Right ventricle myocardium superior (tissue), 1 donor: ENCODE measurements at places on chromosomes 11 and 22.

DNA sequence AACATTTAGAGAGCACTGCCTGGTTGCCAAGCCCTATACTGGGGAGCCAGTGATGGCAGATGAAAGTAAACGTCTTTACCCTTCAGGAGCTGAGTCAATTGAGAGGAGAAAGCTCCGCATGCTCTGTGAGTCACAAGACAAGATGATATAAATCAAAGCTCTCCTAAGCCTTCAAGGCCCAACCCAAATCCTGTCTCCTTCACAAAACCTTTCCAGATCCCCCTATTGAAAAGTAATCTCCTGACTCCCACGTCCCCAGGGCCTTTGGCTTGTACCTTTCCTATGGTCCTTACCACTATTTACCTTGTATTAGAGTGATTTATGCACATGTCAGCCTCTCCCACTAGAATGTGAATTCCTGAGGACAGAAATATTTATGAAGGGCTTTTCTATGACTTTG is 230.1 kb upstream of the TENM4 start:
- DNase-seq, result no peak

DNA sequence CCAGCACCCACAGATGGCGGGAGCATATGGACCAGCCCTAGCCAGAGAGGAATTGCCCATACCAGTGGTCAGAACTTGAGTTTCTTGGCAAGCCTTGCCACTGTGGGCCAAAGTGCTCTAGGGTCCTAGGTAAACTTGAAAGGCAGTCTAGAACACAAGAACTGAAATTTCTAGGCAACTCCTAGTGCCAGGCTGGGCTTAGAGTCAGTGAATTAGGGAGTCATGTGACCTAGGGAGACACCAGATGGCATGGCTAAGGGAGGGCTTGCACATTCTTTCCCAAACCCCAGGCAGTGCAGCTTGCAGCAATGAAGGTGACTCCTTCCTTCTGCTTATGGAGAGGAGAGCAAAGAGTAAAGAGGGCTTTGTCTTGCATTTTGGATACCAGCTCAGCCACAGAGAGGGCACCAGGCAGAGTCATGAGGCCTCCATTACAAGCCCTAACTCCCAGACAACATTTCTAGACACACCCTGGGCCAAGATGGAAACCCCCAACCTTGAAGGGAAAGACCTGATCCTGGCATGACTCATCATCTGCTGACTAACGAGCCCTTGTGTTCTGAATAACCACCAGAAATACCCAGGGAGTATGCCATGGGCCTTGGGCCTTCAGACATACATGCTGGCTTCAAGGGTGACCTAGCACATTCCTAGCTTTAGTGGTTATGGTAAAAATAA is 19.2 kb upstream of the OR56A3 start:
- no peak for DNase-seq

- DNase-seq, result no peak
Observed at GRCh38 chr11:32098142-32098903, 7.4 kb downstream of the RCN1 start.

- no peak for DNase-seq
Observed at GRCh38 chr11:128341280-128342248, 245.8 kb downstream of the ETS1 start.

DNA sequence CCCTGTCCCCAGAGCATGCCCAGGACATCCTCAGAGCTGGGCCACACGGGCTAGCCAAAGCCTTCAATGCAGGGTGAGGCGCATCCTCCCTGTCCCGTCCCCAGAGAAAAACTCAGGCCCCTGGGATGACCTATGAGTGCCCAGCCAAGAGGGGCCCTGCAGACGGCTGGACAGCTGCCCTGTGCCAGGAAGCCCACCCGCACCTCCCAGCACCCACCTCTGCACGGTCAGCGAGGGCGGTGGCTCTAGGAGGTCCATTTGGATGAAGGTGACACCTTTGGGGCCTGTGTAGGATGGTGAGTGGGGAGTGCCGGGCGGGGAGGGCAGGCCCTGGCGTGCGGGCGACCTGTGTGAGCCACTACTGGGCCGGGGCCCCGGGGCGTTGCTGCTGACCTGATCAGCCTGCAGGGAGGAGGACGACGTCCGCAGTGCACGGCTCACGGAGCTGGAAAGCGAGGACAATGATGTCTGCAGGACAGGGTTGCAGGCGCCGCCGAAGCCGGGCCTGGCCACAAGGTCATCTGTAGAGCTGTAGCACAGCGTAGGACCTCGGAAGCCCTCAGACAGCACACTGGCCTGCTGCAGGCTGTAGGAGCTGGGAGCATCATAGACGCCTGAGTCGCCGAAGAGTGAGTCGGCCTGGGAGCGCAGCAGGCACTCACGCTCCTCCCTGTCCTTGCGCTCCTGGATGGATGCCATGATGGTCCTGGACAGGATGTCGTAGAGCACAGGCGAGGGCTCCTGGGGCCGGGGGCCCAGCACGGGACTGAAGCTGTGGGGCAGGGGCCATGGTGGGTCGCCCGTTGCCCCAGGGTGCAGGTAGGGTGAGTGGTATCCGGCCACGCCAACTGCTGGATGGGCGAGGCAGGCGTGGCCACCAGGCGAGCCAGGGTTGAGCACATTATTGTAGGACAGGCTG is 180.5 kb downstream of the IGLL1 start:
- DNase-seq, result no peak

- no peak for DNase-seq
Observed at GRCh38 chr11:78759071-78759470, 184.4 kb upstream of the NARS2 start.

- DNase-seq, result no peak
Observed at GRCh38 chr11:126088999-126089398, 26.3 kb upstream of the CDON start.

DNA sequence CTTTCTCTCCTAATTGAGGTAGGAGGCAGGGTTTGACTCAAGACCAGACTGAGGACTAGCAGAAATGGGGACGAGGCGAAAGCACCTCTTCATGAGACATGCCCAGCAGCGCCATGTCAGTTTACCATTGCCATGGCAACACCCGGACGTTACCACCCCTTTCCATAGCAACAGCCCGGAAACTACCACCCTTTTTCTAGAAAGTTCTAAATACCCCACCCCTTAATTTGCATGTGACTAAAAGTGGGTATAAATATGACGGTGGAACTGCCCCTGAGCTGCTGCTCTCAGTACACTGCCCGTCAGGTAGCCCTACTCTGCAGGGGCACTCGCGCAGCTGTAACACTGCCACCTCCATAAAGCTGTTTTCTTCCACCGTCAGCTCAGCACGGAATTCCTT is 5.9 kb upstream of the RAC2 start:
- no peak for DNase-seq

DNA sequence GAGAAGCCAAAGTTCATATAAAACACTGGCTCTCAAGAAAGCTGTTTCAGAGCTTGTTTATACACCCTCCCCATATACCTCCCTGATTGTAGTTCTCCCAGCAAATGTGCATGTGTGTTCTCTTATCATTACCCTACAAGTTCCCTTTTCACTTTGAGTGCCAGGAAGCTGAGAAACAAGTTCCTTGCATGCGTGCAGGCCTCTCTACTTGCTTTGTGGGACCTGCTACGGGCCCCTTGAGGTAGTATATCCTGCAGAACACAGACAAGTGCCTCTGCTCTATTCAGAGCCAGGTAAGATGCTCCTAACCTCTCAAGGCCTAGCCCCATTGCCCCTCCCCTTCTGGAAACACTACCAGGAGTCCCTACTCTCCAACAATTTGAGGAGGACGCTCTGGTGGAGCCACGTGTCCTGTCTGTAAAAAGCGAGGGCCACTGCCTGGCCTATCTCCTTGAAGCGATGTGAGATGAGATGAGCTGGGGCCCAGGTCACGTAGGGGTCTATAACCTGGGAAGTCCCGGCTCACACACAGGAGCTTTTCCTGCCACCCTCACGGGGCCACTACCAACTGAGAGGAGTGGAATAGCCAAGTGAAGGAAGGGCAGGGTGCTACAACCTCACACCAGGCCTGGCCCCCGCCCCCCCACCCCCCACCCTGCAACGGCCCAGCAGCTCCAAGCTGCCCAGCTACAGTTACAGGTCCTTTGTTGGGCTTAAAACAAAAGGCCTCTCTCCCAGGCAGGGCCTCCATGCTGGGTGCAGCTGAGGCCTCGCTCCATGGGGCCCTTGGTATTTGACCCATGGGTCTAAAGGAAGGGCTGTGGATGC is 2.6 kb upstream of the ATP5MGL start:
- DNase-seq, result no peak

DNA sequence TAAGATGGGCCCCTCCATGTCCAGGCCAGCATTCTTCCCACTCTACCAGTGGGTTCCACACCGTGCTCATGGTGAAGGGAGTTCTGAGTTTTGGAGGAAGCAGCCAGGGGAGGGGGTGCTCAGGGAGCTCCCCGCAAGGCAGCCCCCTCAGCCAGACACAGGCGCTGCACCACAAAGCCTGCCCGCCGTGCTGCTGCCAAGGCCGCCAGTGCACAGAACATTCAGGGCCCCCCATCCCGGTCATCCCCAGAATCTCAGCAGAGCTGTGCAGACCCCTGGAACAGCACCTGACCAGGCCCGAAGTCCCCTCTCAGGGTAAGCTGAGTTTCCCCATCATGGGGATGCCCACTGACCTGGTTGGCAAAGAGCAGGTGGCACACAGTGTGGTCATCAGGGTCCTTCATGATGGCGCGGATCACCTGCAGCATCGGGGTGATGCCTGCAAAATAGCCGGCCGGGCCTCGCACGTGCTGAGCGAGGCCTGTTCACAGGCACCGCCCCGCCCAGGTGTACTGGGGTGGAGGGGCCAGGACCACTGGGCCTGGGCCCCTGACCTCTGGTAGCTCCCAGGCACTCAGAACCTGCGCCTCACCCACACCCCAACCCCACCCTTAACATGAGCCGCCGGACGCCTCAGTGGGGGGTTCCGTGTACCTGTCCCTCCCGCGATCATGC is 12.4 kb upstream of the POLDIP3 start:
- DNase-seq, result no peak
